Cortex of kidney (tissue), 1 donor: ENCODE measurements at places on chromosomes 7 and 10.

GRCh38 chr7:47290466-47290865 lies 291.4 kb downstream of the TNS3 start:
- no peak for DNase-seq

- no peak for DNase-seq
These were observed 66.4 kb downstream of the MTURN start for GRCh38 chr7:30201161-30201666.

DNA sequence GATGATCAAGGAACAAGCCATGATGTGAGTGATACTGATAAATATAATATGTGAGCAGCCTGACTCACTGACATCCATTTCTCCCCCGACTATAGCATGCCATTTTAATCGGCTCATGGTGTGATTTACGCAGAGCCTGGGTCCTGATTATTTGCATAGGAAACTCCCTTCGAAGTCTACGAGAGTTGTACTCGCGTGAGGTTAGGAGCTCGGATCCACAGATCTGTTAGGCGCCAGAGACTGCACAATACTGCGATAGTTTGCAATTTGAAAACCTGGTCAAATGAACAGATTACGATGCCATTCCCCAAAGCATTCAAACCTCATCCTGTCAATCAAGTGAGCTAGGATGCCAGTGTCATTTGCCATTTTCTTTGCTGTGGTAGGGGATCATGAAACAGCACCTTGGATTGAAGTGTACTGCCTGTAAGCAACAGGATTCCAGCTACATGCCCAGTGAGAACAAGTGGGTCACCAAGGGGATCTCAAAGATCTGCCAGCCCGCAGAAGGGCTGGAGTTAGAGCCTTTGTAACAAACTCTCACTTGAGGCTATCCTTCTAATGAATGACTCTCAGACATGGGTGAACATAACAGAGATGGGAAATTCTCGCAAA lies 158.3 kb downstream of the FRMD4A start:
- DNase-seq, result no peak

DNA sequence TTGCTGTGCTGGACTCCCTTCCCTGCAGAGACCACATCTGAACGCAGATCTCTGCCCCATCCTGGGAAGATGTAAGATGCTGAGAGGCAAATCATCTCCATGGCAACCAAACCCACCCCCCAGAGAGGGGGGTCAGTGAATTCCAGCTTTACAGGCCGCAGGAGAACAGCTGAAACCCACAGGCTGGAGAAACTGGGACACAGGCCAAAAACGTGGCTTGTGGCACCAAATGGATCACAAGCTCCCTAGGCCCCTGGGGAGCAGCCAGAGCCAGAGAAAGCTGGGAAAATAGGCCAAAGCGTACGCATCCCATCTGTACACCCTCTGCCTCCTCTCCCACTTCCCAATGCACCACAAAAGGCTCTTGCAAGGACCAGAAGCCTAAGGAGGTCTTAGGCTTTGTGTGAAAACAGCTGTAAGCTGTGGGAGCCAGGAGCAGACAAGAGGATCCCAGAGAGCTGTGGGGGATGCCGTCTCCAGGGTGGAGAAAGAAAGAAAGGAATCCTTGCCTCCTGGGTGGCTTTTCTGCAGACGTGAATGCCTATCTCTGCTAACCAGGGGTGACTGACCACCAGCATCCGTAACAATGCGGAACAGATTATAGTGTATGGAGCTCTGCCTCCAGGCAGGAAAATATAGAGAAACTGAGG lies 59.5 kb downstream of the TMEM130 start:
- no peak for DNase-seq

GRCh38 chr7:135317676-135318325 lies 84.2 kb downstream of the STRA8 start:
- DNase-seq, result no peak

GRCh38 chr10:97701438-97702069 lies 12.0 kb upstream of the MARVELD1 start:
- DNase-seq, result no peak

- DNase-seq, result no peak
These were observed 445.3 kb upstream of the MGMT start for GRCh38 chr10:129021594-129022304.

GRCh38 chr10:112570585-112570984 lies 123.6 kb downstream of the VTI1A start:
- no peak for DNase-seq

- DNase-seq, result no peak
These were observed 117.9 kb upstream of the AGR3 start for GRCh38 chr7:16999541-17000267.

DNA sequence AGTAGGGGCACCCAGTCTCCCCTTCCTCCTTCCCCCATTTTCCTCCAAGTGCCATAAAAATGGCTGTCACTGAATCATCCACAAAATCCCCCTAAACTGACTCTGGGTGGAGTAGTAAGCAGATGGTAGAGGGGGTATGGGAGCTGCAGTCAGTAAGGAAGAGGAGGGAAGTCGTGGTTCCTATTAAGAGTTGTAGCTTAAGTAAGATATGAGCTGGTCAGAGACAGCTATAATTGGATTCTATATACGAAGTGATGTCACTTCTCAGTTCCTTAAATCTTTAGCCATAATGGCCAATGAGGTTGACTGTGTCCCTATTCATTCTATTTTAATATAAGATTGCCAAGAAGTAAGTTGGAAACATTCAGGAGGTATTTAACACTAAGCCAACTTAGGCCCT lies 131.7 kb downstream of the SLC16A9 start:
- no peak for DNase-seq

DNA sequence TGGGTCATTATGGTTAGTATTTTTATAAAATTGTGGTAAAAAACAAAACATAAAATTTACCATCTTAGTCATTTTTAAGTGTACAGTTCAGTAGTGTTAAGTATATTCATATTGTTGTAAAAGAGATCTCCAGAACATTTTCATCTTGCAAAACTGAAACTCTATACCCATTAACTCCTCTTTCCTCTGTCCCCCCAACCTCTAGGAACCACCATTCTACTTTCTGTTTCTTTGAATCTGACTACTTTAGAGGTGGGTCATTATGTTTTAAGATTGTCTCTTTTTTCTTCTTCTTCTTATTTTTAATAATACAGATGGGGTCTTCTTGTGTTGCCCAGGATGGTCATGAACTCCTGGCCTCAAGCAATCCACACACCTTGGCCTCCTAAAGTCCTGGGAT lies 84.1 kb downstream of the DOCK4 start:
- no peak for DNase-seq

DNA sequence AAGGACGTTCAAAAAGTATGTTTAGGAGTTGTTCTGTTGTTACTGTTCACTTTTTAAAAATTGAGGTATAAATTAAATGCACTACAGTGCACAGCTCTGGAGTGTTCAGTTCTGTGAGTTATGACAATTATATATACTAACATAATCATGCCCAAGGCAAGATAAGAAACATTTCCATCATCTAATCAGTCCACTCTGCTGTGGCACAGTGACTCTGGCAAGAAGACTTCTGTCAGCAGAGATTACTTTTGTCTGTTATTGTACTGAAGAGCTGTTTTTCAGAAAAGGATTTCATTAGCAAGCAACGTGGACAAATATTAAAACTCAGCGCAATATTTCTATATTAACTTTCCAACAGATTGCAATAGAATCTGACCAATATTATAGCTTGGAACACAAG lies 32.0 kb downstream of the ICA1 start:
- DNase-seq, result no peak

- no peak for DNase-seq
These were observed 212.7 kb downstream of the LRMDA start for GRCh38 chr10:75643944-75644692.

- no peak for DNase-seq
These were observed 163.5 kb downstream of the SH3PXD2A start for GRCh38 chr10:103691723-103692435.

GRCh38 chr10:43278216-43278615 lies 11.4 kb upstream of the RASGEF1A start:
- no peak for DNase-seq

- no peak for DNase-seq
These were observed 168.6 kb upstream of the NEBL start for GRCh38 chr10:21065621-21066248.

DNA sequence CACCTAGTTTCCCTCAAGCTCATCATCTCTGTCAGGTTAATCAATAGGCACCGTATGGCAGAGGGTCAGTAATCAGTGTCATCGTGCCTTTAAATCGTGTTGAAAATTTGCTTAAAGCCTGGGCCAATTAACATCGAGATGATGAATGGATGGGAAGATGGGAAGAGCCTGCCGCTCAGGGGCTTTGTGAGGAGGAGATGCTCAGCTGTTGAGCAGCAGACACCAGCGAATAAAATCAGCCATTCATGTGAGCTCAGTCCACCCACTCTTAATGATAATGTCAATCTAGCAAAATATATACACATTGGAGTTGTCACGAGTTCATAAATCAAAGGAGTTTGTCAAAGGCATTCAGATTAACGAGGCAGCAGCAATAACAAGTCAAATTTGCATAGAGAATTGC lies 97.7 kb downstream of the BTRC start:
- DNase-seq, result no peak

DNA sequence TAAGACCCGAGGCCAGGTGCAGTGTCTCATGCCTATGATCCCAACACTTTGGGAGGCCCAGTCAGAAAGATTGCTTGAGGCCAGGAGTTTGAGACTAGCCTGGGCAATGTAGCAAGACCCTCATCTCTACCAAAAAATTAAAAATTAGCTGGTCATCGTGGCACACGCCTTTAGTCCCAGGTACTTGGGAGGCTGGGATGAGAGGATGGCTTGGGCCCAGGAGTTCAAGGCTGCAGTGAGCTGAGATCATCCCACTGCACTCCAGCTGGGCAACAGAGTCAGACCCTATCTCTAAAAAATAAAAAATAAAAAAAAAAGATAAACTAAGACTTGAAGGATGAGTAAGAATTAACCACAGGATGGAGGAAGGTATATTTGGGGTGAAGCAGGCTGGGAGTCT lies 77.9 kb downstream of the JCAD start:
- DNase-seq, result no peak

- no peak for DNase-seq
These were observed 23.9 kb downstream of the SCD start for GRCh38 chr10:100370714-100371481.

DNA sequence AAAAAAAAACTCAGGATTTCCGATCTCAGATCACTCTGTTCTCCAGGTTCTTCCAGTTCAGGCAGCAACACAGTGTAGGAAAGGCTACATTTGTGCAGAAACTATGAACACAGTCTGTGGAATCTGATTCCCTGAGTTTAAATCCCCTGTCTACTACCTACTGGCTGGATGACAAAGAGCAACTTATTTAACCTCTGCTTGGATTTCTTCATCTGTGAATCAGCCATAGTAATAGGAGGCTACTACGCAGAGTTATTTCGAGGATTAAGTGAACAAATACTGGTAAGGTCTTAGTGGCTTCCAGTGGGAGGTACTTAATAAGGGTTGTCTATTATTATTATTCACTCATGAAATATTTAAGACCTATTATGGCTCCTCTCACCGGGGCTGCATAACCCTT lies 44.3 kb upstream of the PDCD4 start:
- no peak for DNase-seq

- DNase-seq, result no peak
These were observed 21.4 kb upstream of the IMPDH1 start for GRCh38 chr7:128431221-128431620.

DNA sequence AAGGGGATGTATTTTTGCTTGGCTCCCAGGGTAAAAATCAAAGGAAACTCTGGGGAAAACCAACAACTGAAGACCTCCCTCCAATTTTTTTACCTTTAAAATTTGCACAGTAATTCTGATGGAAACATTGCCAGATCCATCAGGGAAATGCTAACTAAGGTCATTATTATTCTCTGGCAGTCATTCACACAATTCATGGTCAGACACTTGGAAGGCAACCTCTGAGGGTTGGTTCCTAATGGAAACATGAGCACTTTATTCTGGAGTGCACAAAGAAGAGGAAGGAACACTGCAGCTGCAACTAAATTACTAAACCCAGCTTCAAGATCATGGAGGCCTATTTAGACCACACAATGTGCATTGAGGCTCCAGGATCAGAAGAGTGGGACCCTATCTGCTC lies 34.2 kb downstream of the SRI start:
- DNase-seq, result no peak

DNA sequence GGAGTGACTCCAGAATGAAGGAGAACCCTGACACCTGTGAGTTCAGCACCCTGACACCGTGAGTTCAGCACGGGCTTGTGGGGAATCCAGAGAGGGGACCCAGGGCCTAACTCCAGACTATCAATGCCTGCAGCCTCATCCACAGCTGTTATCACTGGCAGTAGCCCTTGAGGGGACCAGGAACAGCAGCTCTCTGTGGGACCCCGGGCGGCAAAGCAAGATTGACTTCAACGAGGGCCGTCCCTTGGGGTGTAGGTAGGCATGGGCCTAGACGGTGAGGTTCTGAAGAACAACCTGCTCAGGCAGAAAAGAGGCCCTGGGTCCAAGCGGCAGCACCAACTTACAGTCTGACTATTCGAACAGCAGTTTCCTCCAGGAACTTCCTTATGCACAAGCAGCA lies 8.9 kb downstream of the GRID1 start:
- no peak for DNase-seq

DNA sequence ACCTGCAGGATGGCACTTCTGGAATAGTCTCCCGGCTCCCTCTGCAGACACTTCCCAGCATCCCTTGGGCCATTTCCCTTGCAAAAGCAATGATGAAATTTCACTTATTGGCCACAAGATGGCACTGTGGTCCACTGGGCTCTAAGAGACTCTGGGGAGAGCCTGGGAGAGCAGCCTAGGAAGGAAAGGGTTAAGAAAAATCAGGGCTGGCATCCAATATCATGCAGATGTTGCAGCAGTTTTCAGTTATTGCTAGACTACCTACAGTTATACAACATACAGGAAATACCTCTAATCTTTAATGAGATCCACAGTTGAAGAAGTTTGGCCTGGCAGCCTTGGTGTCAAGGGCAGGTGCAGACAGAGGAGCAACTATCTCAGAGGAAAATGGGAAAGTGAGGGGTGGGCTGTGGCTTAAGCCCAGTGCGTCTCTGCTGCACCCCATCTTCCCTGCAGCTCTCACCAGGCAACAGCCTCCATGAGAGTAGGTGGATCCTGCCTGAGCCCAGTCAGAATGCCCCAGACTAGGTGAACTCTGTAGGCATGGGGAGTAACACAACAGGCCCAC lies 100.2 kb upstream of the PRSS58 start:
- DNase-seq, result no peak

GRCh38 chr7:447523-447922 lies 72.1 kb downstream of the PDGFA start:
- no peak for DNase-seq
